ENCODE measurements at places on chromosomes 11 and 22.
A peak's percentile ranks its signal among the peaks of the same experiment; 100 is the strongest.

DNA sequence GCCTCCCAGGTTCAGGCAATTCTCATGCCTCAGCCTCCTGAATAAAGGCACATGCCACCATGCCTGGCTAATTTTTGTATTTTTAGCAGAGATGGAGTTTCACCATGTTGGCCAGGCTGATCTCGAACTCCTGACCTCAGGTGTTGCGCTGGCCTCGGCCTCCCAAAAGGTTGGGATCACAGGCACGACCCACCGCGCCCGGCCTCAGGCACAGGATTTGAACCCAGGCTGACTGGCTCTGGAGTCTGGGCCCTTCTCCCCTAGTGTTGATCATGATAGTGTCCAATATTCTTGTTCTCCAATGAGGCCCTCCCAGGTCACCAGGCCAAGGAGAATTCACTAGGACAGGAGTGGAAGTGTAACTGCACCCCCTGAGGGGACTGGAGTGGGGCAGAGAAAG lies 401.9 kb downstream of the LARGE1 start:
- no peak for DNase-seq

DNA sequence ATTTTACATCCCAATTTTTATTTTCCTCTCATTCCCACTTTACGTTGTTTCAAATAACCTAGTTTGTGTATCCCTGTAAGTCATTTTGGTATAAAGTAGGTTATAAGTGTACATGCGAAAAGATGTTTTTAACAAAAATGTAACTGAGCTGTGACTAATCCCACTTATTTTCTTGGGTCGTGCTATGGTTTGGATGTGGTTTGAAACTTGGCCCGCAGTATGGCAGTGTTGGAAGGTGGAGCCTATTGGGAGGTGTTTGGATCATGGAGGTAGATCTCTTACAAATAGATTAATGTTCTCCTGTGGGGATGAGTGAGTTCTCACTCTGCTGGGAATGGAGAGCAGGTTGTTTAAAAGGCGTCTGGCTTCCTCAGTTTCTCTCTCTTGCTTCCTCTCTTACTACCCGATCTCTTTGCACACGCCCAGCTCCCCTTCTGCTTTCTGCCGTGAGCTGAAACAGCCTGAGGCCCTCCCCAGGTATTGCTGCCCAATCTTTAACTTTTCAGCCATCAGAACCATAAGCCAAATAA lies 7.2 kb downstream of the RPL27A start:
- peak; percentile 28 for DNase-seq

- DNase-seq: no peak
Observed at GRCh38 chr22:40792451-40792850, 26.7 kb downstream of the SLC25A17 start.

- no peak for DNase-seq
Observed at GRCh38 chr11:22807855-22808570, 21.6 kb downstream of the SVIP start.

DNA sequence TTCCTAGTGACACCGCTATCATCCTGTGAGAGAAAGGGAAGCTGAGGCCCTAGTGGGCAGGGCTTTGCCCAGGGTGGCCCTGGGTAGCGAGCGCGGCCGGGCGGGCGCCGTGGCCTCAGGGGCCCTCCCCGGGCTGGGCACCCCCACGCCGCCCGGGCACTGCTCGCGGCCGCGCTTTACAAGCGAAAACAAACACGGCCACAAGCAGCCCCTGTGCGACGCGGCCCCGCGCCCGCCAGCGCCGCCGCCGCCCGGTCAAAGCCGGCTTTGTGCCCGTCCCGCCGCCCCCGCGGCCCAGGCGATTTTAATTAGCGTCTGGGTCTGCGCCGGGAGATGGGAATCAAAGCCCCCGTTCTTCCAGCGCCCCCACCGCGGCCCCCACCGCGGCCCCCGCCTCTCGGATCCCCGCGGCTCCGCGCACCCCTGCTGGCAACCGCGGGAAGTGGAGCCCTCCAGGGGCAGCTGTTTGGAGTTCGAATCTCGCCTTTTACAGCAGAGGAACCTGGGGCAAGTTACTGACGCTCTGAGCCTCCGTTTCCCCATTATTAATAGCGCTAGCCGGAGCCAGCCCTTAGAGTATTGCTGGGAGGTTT lies 47.9 kb downstream of the CHRDL2 start:
- DNase-seq: no peak

GRCh38 chr22:49015459-49015858 lies 812.2 kb downstream of the BRD1 start:
- DNase-seq: no peak

GRCh38 chr22:17569971-17570511 lies 6.7 kb downstream of the SLC25A18 start:
- DNase-seq: no peak

- DNase-seq: peak; percentile 89
Observed at GRCh38 chr11:73982595-73982989, at the start of gene UCP2. UCP2 (minus strand) TSS chr11:73982843; CDS start chr11:73978378, 4,465 bp downstream.

GRCh38 chr11:119641983-119642745 lies 86.8 kb downstream of the NECTIN1 start:
- no peak for DNase-seq

DNA sequence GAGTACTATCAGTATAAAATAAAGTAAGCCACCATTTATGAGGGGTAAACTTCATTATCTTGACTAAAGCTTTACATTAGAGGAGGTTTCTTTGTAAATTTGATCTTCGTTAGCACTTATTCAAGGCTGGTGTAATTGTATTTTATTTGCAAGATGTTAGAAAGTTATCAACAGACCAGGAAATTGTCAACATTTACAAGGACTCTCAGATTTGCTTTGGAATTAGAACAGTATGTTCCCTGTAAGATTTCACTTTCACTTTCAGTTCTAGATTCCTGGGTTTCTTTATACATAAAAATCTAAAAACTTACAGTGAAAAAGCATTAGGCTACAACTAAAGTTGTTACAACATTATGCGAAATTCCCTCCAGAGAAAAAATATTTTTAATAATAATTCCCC lies 4.6 kb upstream of the BIRC3 start:
- no peak for DNase-seq

DNA sequence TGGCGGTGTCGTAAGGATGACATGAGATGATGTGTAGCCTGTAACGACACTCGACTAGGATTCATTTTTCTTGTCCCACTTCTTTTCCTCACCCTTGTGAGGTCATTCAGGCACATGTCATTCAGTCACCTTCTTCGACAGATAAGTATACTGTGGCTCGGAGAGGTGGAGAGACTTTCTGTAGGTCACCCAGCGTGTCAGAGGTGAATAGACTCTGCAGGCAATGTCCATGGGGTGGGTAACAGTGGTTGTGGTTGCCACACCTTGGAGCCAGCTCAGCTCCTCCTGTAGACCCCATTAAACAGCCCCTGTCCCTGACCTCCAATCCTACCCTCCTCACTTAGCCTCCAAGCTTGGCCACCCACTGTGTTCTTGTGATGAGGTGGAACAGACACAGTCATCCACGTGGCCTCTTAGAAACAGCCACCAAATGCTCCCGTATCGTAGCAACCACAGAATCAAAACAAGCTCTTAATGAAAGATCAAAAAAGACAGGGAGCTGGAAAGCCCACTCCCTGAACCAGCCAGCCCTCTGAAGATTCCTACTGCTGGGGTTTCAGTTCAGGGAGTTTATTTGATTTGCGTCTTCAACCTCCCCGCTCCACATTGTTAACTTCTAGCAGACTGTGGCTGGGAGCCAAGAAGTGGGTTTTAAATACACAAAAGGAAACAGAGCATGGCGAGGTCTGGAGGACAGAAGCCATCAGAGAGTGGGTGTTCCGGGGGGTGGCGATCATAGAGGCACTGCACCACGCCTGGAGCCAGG lies 89.0 kb upstream of the GRK3 start:
- no peak for DNase-seq

GRCh38 chr11:113979431-113979830 lies 4.5 kb downstream of the HTR3A start:
- DNase-seq: no peak

DNA sequence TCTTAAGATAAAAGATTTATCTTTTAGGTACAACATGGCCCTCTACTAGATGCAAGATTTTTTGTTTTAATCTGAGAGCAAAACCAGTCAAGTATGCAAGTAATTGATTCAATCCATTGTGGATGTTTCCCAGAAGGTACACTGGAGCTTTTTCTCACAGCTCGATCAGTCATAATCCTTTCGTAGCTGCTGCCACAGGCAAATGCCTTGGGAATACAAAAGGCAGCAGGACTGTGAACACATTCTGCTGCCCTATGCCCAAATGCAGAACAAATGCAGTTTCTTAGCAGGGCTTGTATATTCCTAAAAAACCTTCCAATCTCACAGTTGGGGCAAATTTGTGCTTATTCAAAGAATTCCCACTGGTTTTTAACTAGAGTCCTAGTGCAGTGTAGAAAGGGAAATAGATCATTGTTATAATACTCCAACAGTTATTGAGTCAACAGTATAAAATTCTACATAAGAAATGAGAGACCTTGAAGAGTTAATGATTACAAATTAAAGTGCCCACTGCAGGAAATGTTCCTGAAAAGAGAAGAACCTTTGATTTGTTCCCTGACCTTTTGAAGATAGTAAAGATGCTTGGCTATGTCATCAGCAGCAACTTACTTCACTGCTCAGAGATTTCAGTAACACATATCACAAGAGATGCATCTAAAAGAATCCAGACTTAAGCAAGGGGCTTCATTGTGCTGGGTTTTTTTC lies 14.1 kb downstream of the LPXN start:
- no peak for DNase-seq

GRCh38 chr11:25350899-25351803 lies 854.3 kb downstream of the LUZP2 start:
- DNase-seq: no peak

GRCh38 chr22:29079218-29079901 lies 6.5 kb downstream of the KREMEN1 start:
- DNase-seq: no peak

GRCh38 chr11:47243454-47243853 lies 5.2 kb downstream of the ACP2 start:
- DNase-seq: no peak

DNA sequence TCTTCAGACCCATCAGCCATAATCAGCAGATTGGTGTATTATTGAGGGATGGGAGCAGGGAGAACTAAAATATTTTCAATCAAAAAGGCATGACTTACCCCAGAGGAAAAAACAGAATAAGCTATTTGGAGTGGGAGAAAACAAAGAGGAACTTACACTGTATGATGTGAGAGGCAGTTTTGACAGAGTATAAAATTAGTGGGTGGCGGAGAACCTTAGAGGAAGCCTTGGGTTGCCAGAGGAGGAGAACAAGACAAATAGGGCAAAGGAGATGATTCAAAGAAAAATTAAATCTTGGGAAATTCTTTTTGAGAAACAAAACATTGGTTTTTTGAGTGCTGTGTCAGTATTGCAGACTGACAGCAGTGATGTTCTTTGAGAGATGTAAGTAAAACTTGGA lies 285.0 kb downstream of the C11orf87 start:
- DNase-seq: no peak

GRCh38 chr22:30705710-30706651 lies 11.3 kb downstream of the OSBP2 start:
- peak; percentile 29 for DNase-seq

DNA sequence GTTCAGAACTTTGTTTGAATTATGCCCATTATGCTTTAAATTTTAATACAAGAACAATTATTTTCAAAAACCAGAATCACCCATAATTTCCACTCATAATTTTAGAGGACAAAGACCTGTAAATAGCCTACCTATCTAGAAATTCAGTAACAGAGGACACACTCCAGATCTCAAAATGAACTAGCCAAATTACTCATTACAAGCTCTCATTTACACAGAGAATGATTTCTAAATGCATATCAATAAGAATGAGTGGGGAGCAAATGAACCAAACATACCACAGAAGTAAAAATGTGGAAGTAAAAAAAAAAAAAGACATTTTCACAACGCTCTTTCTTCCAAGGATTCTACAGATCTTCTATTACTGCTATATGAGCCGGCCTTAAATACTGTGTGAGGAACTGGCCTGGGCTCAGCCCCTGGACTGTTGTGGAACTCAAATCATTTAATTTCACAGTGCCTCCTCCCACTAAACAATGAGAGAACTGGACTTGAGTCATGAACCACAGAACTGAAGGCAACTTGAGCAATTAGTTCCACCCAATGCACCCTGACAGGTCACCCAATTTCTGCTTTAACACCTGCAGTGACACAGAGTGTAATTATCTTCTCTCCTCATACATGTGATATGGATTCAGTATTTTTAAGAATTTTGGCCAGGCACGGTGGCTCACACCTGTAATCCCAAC lies 8.0 kb downstream of the MRTFA start:
- DNase-seq: peak; percentile 29

GRCh38 chr11:1750481-1750839 lies at the start of gene IFITM10:
IFITM10 (minus strand) TSS chr11:1750595; CDS start chr11:1750442, 153 bp downstream.
- no peak for DNase-seq

GRCh38 chr11:8297781-8298440 lies 34.2 kb upstream of the LMO1 start:
- DNase-seq: no peak

- DNase-seq: no peak
Observed at GRCh38 chr11:94796863-94797262, 28.7 kb downstream of the AMOTL1 start.

DNA sequence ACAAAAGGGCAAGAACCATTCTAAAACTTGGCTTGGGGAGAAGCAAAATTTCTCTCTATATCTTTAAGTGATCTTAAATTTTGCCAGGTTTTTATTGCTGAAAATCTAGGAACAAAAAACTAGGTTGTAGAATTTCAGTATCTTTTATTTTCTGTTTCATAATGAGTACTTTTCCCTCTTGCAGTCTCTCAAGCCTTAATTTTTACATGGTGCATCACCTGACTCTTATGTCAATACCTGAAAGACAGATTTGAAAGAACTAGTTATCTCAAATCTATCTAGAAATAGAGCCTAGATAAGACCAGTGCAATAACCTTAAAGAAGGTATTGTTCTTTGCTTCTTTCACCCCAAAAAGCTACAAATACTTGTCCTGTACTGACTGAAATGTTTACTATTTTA lies 122.1 kb downstream of the TRIM44 start:
- no peak for DNase-seq

DNA sequence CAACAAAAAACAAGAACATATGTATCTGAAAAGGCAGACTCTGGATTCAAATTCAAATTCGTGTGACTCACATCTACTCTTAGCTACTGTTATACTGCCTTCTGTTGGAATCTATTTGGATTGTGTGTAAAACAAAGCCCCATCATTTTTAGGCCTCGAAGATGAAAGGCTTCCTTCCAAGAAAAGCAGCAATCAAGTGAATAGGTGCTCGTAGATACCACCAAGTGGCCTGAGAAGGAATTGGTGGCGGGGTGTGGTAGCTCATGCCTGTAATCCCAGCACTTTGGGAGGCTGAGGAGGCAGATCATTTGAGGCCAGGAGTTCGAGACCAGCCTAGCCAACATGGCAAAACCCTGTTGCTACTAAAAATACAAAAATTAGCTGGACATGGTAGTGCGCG lies 4.2 kb downstream of the GRAMD1B start:
- no peak for DNase-seq

Data from activated naive CD4-positive, alpha-beta T cell treated with anti-CD3 and anti-CD28 coated beads, Interleukin-2, amount 50 U/mL, for 72 hours (primary cell).